ENCODE measurements at places on chromosomes 3 and 15. TPM values are rescaled to one million over a fixed set of nuclear protein-coding genes. Genes with fewer than 3 reads are reported as not detected.

- no peaks in the 10 kb centered on the region for H3K36me3 ChIP-seq
- no peak overlapping the region for H3K27ac ChIP-seq
- no peaks in the 10 kb centered on the region for H3K27me3 ChIP-seq
- DNase-seq, result no peak
Observed at GRCh38 chr3:111103807-111104206, 32.2 kb downstream of the NECTIN3 start.

Gene ASB7
- total RNA-seq, result 16.0 TPM

DNA sequence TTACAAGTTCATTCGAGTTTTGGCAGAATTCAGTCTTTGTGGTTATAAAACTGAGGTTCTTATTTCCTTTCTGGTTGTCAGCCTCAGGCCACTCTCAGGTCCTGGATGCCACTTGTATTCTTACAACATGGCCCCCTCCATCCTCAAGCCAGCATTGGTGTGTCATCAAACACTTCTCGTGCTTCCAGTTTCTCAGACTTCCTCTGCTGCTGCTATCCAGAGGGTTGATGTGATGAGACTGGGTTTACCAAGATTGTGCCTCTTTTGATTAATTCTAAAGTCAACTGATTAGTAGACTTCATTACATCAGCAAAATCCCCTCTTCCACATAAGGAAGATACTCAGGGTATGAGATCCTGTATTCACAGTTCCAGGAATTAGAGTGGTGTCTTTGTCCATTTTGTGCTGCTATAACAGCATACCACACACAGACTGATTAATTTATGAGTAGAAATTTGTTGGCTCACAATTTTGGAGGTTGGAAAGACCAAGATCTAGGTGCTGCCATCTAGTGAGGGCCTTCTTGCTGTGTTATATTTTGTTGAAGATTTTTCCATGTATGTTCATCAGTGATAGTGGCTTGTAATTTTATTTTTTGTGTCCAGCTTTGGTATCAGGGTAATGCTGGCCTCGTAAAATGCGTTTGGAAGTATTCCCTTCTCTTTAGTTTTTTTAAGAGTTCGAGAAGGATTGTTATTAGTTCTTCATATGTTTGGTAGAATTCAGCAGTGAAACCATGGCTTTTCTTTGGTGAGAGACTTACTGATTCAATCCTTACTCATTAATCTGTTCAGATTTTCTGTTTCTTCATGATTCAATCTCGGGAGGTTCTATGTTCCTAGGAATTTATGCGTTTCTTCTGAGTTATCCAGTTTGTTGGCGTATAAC, 11.1 kb downstream of the LRCH3 start:
- H3K27me3 ChIP-seq, result no peaks in the 10 kb centered on the region
- H3K4me1 ChIP-seq, result peaks cover 31% of the 10 kb centered on the region
- H3K4me3 ChIP-seq, result no peak overlapping the region
- H3K27ac ChIP-seq, result no peak overlapping the region
- DNase-seq, result no peak
- H3K36me3 ChIP-seq, result no peaks in the 10 kb centered on the region

DNA sequence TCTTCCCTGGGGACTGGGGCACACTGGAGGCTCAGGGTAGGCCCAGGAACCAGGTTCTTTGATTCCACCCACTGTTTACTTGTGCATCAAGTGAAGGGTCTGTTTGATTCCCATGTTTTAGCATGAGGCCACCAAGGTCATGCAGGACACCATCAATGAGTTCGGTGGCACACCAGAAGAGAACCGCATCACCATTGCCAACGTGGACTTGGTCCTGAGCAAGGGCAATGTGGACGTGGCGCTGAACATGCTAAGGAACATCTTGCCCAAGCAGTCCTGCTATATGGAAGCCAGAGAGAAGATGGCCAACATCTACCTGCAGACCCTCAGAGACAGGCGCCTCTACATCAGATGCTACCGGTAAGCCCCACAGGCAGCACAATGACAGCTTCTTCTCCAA, 21.5 kb downstream of the TTC21A start:
- H3K4me1 ChIP-seq, result peaks cover 18% of the 10 kb centered on the region
- DNase-seq, result no peak
- no peak overlapping the region for H3K4me3 ChIP-seq
- H3K36me3 ChIP-seq, result no peaks in the 10 kb centered on the region

DNA sequence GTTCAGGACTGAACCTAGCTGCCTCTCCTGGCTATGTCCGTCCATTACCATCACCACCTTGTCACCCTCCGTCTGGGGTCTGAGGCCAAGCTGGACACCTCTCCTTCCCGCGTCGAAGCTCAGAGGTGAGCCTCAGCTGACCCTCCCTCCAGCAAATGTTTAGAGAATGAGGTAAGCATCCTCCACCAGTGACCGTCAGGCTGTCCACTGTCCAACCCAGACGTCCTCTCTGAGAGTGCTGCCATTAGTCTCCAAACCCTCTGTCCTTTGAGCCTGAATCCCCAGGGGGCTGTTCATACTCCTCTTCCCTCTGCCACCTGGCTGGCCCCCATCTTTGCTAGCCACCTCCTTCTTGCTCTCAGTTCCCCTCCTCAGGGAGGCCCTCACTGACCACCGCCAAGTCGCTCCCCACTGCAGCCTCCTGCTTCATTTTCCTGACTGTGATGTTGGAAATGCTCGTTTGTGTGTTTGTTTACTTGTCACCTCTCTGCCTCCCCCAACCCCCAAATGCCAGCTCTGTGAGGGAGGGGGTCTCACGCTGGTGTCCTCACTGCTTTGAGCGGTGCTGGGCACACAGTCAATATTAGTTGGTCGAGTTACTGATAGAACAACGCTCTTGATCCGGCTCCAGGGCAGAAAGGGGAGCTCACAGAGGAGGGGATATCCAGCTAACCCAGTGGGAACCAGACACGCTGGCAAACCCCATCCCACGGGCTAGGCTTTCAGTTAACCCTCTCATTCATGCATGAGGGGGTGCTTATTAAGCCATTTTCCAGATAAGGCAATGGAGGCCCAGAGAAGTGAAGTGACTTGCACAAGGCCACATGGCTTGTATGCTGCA, 64.9 kb downstream of the IQSEC1 start:
- peaks cover 99% of the 10 kb centered on the region for H3K4me1 ChIP-seq
- DNase-seq, result no peak
- H3K27ac ChIP-seq, result peak overlapping the region; percentile 68
- peak overlapping the region; percentile 43 for H3K4me3 ChIP-seq
- H3K27me3 ChIP-seq, result no peaks in the 10 kb centered on the region
